ENCODE measurements at places on chromosomes 13 and 19.

DNA sequence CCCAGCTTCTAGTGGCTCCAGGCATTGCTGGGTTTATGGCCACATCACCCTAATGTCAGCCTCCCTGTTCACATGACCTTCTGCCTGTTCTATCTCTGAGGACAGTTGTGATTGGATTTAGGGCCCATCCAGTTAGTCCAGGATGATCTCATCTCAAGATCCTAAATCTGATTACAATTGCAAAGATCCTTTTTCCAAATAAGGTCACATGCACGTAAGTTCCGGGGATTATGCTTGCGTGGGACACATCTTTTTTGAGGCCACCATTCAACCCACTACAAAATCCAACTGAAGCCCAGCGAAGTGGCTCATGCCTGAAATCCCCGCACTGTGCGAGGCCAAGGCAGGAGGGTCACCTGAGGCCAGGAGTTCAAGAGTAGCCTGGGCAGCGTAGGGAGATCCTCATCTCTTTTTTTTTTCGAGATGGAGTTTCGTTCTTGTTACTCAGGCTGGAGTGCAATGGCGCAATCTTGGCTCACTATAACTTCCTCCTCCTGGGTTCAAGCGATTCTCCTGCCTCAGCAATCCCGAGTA, 12.3 kb downstream of the PLD3 start:
- no peaks in the 10 kb centered on the region for H3K27me3 ChIP-seq
- peaks cover 11% of the 10 kb centered on the region for H3K4me1 ChIP-seq
- no peak overlapping the region for H3K4me3 ChIP-seq
- no peak for DNase-seq
- peaks cover 4% of the 10 kb centered on the region for H3K36me3 ChIP-seq

- no peaks in the 10 kb centered on the region for H3K27me3 ChIP-seq
- H3K4me1 ChIP-seq: peaks cover 68% of the 10 kb centered on the region
- H3K27ac ChIP-seq: peak overlapping the region; percentile 50
- H3K36me3 ChIP-seq: peaks cover 22% of the 10 kb centered on the region
Measured at GRCh38 chr13:114047358-114047881, 73.5 kb upstream of the C13orf46 start.

DNA sequence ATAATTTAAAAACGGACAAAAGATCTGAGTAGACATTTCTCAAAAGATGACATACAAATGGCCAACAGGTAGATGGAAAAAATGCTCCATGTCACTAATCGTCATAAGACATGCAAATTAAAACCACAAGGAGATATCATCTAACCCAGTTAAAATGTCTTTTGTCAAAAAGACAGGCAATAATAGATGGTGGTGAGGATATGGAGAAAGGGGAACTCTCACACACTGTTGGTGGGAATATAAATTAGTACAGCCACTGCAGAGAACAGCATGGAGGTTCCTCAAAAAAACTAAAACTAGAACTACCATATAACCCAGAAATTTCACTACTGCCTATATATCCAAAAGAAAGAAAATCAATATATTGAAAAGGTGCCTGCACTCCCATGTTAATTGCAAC, 37.9 kb downstream of the OR10H4 start:
- peaks cover 13% of the 10 kb centered on the region for H3K27me3 ChIP-seq
- no peak for DNase-seq
- no peaks in the 10 kb centered on the region for H3K4me1 ChIP-seq
- no peaks in the 10 kb centered on the region for H3K36me3 ChIP-seq
- H3K4me3 ChIP-seq: no peak overlapping the region

DNA sequence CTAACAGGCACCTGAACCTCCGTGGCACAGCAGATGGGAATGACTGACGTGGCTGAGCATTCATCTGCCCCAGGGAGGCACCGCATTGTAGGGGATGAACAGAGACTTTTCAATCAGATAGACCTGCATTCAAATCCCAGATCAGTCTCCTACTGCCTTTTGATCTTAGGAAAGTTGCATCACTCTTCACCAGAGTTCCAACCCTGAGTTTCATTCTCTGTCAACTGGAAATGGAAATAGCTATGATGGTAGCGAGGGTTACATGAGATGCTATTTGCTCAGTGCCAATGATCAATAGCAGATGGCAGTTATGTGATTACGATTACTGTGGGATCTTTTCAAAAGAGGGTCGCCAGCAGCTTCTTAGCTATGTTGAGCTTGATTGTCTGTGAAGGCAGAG, 189.3 kb upstream of the RFC3 start:
- peaks cover under 1% of the 10 kb centered on the region for H3K4me1 ChIP-seq
- H3K4me3 ChIP-seq: no peak overlapping the region
- H3K27me3 ChIP-seq: no peaks in the 10 kb centered on the region
- H3K36me3 ChIP-seq: no peaks in the 10 kb centered on the region
- H3K27ac ChIP-seq: no peak overlapping the region

GRCh38 chr13:22120646-22121045, 449.8 kb downstream of the FGF9 start:
- no peaks in the 10 kb centered on the region for H3K36me3 ChIP-seq
- no peak overlapping the region for H3K27ac ChIP-seq
- DNase-seq: no peak
- no peaks in the 10 kb centered on the region for H3K27me3 ChIP-seq
- H3K4me1 ChIP-seq: peaks cover 1% of the 10 kb centered on the region

DNA sequence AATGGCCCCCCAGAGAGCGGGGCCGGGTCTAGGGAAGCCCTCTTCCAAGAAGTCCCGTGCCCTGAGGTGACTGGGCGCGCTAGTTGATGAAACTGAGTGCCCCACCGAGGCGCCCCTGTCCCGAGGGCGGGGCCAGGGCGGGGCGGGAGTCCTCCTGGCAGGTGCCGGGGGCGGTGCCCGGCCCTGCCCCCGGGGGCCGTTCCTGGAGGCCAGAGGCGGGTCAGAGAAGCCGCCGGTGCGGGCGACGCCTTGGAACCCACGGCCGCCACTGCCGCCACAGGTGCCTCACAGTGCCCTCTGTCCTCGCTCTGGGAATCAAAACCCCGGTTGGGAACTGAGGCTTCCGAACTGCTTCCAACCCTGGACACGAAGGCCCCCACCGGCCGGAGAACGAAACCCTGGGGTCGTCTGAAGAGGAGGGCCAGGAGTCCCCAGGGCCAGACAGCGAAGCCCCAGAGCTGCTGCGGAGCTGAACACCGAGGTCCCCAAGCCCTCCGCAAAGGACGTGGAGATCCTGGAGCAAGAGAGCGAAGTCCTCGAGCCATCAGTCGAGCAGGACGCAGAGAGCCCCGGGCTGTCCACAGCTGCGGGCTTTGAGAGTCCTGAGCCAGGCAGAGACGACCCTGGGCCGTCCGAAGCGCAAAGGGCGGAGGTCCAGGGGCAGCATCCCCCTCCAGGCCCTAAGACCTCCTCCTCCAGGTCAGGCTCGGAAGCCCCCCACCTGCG, at the start of gene MISP3:
Gene MISP3, plus strand, starts transcription at position 252 of the 726 bp plus-strand sequence. CDS start 524 bp downstream, outside the sequence.
- no peak within 1 kb of the TSS for H3K27ac ChIP-seq
- H3K36me3 ChIP-seq: no peaks in the 10 kb centered on the region
- peaks cover 4% of the 10 kb centered on the region for H3K27me3 ChIP-seq

DNA sequence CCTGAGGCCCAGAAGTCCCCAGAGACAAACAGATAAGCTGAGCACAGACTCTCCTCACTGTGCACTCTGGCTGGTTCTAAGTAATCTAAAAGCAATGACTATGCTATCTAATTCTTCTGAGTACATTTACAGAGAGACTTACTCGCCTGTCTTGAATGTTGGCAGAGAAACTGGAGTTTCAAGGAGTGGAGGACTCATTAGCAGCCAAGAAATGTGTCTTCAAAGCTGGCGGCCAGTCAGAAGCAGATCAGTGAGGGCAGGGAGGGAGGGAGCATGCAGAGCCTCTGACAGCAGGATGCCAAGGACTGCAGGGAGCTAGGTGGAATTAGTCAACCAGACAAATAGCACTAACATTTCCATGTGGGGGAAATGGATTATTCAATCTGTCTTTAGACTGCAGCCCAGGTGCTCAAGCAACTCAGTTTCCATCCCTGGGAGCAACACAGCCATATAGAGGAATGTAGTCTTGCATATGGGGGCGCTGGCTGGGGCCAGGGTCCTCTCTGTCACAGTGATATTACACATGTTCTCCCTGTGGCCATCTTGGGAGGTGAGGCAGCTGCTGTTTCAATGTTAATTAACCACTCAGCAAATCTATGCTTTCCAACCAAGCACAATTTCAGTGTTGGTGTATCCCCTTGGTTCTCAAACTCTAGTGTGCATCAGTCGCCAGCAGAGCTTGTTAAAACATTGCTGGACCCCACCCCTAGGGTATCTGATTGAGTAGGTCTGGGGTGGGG, 97.9 kb downstream of the CCNA1 start:
- no peak for DNase-seq
- no peaks in the 10 kb centered on the region for H3K4me1 ChIP-seq
- no peak overlapping the region for H3K4me3 ChIP-seq
- H3K27ac ChIP-seq: no peak overlapping the region
- peaks cover 10% of the 10 kb centered on the region for H3K27me3 ChIP-seq

- DNase-seq: no peak
- H3K4me3 ChIP-seq: no peak overlapping the region
- no peak overlapping the region for H3K27ac ChIP-seq
- no peaks in the 10 kb centered on the region for H3K27me3 ChIP-seq
Measured at GRCh38 chr19:4373601-4374497, 26.5 kb downstream of the SH3GL1 start.

DNA sequence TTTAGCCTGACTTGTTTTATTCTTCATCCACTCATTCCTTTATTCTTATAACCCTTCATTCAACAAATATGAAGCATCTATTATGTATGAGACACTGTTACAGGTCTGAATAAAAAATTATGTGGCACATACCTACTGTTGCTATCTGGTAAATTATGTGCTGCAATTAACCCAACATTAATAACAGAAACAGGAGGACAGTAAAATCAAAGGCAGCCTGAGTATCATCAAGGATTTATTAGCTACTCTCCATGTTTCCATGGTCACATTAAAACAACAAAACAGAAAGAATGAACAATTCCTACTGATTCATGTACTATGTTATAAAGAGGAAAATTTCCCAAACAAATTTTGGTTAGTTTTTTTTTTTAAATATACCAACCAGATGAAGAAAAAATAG, 43.9 kb downstream of the RAP2A start:
- no peaks in the 10 kb centered on the region for H3K36me3 ChIP-seq
- H3K4me1 ChIP-seq: no peaks in the 10 kb centered on the region
- no peak overlapping the region for H3K4me3 ChIP-seq
- no peak overlapping the region for H3K27ac ChIP-seq
- H3K27me3 ChIP-seq: peaks cover 2% of the 10 kb centered on the region
- DNase-seq: no peak

Data from activated naive CD4-positive, alpha-beta T cell treated with anti-CD3 and anti-CD28 coated beads for 36 hours (primary cell).